ENCODE measurements at places on chromosomes 1 and 21.

DNA sequence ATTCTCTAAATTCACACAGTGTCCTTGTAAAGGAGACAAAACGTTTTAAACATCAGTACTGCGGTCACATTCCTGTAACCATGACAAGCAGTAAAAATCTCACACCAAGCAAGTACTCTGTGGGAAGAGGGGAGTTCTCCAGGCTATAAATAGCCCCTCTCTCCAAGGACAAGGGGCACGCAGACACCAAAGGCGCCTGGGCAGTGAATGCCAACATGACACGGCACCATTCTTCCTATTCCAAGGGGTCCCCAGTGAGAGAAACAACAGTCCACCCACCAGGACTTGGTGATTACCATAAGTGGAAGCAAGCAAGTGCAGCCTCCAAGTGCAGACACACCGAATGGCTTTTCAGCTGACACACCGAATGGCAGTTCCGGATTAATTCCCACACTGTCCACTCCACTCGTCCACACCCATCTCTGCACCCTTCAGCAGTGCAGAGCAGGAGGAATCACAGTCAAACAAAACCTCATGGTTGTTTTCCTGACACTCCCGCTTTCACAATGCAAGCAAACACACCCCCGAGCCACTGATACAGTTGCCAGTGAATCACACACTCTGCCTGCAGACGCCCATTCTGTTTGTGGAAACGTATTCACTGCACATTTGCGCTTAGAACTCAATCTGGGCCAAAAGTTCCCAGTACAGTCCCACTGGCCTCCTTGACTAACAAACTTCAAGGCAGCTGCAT, 1.8 kb downstream of the PTTG1IP start:
- no peak for DNase-seq

DNA sequence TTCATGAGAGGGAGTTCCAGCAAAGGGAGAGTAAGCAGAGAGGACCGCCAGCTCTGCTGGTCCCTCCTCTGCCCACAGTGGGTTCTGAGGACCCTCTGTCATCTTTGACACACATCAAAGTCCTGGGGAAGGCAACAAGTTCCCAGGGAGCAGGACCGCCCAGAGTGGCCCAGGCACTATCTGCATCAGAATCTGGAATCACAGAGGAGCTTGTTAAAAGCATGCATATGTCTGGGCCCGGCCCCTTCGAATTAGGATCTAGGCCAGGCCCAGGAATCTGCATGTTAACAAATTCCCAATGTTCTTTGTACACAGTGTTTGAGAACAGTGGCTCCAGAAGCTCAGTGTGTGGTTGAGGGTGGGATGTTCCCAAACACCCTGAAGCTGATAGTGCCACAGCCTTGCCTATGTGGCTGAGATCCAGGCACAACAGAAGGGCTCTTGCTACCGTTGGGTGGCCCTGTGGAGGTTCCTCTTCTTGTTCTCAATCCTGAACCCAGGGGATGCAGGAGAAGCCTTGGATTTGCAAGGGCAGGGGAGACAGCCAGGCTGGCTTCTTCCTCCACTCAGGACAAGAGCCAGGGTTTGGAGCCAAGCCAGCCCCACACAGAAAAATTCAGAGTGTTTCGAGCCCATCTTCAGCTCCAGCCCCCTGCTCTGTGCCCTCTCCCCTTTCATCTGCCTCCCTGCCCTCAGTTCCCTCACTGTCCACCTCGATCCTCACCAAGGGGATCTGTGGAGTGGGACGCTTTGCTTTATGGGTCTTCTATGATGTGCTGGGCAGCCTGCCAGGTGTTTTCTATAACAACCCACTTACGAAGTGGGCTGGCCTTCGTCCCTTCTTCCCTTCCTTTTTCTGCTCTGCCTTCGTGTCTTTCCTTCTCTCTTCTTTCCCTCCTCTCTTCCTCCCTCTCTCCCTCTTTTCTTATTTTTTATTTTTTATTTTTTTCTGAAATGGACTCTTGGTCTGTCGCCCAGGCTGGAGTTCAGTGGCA, 129.0 kb upstream of the TMPRSS2 start:
- DNase-seq = no peak

GRCh38 chr1:208068908-208069307, 158.0 kb upstream of the CD34 start:
- DNase-seq = no peak

- peak; percentile 80 for DNase-seq
These were observed 3.2 kb downstream of the GPR3 start for GRCh38 chr1:27395441-27396195.

- no peak for DNase-seq
These were observed 44.8 kb downstream of the TMCC2 start for GRCh38 chr1:205272536-205272935.

- no peak for DNase-seq
These were observed 70.2 kb upstream of the GOLT1A start for GRCh38 chr1:204283711-204284651.

DNA sequence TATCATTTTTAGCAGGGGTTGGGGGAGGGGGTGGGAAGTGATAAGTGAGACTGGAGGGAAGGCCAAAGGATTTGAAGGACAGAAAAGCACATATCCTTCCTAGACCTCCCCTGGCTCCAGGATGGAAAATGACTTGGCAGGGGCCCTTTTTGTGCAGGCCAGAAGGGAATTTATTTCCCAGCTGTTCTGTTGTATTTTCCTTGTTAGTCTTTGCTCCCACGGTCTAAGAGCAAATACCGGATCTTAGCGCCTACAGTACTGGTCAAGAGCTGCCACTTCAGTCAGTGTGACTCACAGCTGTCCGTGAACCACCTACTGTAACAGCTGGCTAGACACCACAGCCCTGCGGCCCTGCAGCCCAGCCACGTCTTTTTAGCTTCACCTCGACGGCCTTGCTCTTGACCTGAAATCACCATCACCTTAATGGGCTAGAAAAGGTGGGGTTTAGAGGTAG, 51.0 kb upstream of the ERRFI1 start:
- peak; percentile 54 for DNase-seq

GRCh38 chr1:180167721-180168467, 13.2 kb downstream of the QSOX1 start:
- no peak for DNase-seq

DNA sequence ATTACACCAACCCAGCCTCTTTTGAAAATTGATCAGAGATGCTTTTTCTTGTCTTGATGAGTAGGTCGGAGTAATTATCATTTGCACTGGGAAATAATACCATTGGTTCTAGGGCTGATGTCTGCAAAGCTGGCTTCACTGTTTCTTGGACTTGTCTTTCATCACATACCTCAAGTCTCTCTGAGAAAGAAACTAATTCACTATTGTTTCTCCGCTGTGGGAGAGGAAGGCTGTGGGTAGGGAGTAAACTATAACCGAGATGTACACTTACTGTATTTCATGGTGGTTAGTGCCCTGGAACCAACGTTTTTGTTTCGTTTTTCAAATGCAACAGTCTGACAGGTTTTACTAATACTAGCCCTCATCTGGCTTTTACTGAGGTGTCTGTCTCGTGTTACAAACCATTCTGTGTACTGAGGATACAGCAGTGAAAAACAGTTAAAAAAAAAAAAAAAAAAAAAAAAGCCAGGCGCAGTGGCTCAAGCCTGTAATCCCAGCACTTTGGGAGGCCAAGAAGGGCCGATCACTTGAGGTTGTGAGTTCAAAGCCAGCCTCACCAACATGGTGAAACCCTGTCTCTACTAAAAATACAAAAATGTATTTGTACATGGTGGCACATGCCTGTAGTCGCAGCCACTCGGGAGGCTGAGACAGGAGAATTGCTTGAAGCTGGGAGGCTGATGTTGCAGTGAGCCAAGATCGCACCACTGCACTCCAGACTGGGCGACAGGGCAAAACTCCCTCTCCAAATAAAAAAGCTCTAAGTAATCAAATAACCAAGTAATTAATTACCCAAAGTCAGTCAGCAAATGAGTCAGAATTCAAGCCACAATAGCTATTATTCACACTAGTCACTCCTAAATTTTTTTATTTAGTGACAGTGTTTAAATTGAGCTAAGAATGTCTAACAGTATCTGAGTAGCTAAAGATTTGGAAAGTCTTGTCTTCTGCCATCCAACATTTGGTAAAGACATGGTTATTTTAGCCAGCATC, 23.3 kb downstream of the TOMM20 start:
- DNase-seq = no peak

DNA sequence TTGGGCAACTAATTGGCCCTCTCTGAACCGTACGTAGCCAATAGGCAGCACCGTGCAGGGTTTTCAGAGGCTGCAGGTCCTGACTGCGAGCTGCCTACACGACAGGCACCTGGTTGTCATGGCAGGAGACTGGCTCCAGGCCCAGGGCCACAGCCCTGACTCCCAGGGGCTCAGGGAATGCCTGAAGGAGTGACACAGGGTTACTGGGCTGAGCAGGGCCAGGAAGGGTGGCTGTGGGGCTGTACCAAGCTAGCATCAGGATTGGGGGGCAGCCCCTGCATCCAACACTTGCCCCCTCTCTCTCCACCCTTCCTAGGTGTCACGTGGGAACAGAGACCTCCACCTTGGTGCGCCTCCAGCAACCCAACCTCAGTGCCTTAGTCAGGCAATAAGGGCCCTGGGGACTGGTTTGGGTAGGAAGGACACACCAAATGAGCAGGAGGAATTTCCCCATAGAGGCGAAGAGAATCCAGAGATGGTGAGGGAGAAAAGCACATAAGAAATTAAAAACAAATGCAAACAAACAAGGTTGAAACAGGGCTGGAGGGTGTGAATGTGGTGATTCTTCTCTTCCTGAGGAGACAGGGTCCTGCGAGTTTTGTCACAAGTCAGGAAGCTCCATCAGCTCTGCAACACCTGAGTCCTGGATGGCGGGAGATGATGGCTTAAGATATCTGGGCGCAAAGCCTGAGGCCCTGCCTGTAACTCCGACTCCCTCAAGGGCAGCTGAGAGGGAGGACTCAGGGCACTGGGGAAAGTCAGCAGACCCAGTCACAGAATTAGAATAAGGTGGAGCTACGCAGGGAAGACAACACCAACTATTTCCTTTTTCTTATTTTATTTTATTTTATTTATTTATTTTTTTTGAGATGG, 19.7 kb upstream of the RNU1-4 start:
- DNase-seq = peak; percentile 24

- DNase-seq = no peak
These were observed 14.5 kb downstream of the NMNAT1 start for GRCh38 chr1:9957726-9958125.

- DNase-seq = no peak
These were observed 209.0 kb downstream of the RHOU start for GRCh38 chr1:228944296-228944695.

GRCh38 chr1:11800756-11801433, 4.9 kb downstream of the MTHFR start:
- peak; percentile 46 for DNase-seq

DNA sequence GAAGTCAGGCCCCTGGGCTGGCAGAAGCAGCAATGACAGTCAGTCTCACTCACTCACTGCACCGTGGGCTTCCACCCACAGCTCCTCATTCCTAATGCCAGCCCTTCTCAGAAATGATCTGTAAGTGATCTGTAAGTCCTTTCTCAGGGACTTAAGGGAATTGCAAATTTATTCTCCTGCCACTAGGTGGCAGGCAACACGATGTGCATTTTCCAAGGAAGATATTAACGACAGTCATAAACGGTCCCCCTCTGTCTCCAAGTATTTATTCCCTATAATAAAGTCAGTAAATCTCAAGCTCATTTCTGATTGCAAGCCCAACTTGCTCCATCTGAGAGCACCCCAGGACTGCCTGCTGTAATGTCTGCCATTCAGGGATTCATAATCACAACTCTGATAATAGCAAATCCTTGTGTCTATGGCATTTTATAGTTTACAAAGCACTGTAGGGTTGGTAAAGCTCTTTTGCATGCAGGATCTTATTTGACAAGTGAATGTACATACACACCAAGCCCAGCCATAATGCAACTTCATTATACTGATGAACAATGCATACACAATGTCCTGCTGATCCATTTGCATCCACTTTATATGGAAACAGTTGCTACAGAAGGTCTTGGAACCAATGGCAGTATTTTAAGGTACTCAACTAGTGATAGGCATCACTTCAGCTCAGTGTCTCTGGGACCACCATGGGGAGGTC, 380.5 kb upstream of the CAMK1G start:
- peak; percentile 46 for DNase-seq
